Stimulated activated CD8-positive, alpha-beta memory T cell treated with anti-CD3 and anti-CD28 coated beads, Interleukin-2, amount 100 ng/mL, for 48 hours (primary cell): ENCODE measurements at places on chromosomes 5 and 9.

GRCh38 chr9:37053684-37054362 lies 19.8 kb upstream of the PAX5 start:
- DNase-seq, result no peak

- no peak for DNase-seq
Measured at GRCh38 chr5:172156541-172156994, 31.5 kb downstream of the STK10 start.

DNA sequence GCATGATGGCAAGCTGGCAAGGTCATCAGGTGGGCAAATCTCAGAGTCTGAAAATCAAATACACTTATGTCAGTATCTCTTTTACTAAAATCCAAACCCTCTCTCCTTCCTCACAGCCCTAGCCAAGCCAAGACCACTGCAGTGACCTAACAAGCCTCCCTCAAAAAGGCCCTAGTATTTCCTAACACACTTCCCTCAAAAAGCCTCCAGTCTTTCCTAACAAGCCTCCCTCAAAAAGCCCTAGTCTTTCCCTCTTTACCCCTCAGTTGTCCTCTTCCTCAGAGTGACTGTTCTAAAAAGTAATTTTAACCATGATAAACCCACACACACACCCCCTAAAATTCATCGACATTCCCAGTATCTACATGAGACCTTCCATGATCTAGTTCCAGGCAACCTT lies 140.0 kb downstream of the CDK5RAP2 start:
- DNase-seq, result no peak

DNA sequence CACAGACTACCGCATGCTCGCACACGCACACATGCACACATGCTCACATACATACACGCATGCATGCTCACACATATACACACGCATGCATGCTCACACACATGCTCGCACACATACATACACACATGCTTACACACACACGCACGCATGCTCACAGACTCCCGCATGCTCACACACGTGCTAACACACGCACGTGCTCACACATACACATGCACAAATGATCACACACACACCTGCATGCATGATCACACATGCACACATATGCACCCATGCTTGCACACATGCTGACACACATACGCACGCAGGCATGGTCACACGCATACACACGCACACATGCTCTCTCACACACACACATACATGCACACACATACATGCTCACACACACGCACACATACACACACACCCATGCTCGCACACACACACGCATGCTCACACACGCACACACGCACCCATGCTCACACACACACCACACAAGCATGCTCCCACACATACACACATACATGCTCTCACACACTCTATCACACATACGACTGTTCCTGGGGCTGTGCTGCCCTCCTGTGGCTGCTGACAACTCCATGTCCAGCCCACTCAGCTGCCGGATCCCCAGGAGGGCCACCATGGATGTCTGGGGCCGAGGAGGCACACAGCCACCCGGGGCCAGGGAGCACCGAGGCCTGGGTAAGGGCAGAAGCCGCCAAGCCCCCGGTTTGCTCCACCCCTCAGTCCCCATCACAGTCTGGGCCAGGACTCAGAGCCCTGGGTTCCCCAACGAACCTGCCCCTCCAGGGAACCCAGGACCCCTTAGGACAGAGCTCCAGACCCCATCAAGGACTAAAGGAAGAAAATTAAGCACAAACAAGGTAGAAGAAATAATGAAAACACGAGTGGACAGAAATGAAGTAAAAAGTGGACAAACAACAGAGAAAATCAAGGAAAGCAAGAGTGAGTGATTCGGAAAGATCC lies 31.4 kb upstream of the EGFL7 start:
- DNase-seq, result peak; percentile 60

GRCh38 chr5:132416306-132417009 lies 46.9 kb downstream of the SLC22A5 start:
- DNase-seq, result no peak
